ENCODE measurements at places on chromosomes 11 and 22.
A peak's percentile ranks its signal among the peaks of the same experiment; 100 is the strongest.

DNA sequence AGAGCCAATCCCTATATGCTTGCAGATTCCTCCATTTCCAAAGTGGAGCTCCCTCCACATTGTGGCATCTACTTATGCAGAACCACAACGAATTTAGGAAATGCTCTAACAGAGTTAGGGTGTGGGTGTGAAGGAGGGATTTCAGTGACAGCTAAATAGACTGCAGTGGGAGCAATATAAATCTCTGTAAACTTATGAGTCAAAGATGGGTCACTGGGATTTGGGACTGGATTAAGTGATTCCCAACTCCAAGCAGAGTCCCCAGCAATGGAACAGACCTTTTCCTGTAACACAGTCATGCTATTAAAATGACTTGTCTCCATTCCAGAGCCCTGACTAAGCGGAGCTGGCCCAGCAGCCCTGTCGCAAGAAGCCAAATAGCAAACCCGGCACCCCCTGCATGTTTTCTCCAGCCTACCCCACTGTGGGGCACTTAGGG lies 36.6 kb downstream of the RPL27A start:
- DNase-seq = peak; percentile 70

DNA sequence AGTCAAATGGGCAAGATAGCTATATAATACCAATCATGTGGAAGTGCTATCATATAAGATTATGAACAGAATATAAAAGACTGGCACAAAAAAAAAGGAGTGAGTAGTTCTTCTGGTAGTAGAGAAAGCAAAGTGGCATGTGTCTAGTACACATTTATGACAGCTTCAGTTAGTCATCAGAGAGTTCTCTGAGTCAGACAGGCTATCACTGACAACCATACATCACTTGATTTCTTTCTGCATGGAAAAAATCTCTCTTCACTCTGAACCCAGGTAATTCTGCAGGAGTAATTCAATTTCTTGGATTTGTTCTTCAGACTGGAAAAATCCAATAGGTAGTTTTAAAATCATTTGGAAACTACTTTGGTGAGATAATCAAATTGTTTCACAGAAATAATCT lies 286.8 kb upstream of the ANO3 start:
- no peak for DNase-seq

- DNase-seq = no peak
Measured at GRCh38 chr11:12195768-12196167, 85.4 kb downstream of the MICAL2 start.

- DNase-seq = no peak
Measured at GRCh38 chr11:94018721-94019120, 2.4 kb upstream of the HEPHL1 start.

- DNase-seq = no peak
Measured at GRCh38 chr11:107666911-107667613, 44.8 kb downstream of the SLN start.

- peak; percentile 74 for DNase-seq
Measured at GRCh38 chr22:41576877-41577276, 12.8 kb downstream of the PMM1 start.

DNA sequence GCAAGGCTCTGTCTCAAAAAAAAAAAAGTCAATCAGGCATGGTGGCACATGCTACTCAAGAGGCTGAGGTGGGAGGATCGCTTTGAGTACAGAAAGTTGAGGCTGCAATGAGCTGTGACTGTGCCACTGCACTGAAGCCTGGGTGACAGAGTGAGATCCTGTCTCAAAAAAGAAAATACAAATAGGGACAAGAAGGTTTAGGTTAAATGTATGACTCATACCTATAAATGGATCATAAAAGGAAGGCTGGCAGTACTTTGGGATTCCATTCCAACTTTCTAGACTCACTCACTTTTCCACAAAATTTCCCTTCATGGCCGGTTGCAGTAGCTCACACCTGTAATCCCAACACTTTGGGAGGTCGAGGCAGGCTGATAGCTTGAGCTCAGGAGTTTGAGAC lies 25.6 kb upstream of the OSBP start:
- DNase-seq = no peak

DNA sequence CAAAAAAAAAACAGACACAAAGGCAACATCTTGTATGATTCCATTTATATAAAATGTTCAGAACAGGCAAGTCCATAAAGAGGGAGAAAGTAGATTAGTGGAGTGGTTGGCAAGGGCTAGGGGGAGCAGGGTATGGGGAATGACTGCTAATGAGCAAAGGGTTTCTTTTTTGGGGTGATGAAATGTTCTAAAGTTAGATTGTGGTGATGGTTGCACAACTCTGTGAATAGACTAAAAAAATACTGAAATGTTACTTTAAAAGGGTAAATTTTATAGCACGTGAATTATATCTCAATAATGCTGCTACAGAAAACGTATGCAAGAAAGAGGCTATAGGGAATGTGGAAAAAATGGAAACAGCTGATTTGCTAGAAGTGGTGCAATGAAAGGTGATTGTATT lies 155.1 kb downstream of the TENM4 start:
- DNase-seq = no peak

DNA sequence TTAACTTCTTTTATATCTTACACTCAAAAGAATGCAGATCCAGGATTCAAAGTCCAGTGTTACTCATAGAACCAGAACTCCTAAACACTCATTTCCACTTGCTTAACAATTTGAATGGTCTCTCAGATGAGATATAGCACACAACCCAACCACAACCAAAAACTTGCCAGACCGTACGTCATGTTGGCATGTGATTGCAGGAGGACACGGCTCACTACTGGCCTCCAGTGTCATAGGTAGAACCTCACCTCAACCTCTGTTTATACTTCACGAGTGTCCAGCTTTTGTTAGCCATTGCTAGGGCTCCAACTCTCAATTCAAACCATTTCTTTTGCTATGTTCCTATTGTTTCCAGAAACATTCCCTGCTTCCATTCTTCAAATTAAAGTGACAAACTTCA lies 58.5 kb upstream of the PDGFD start:
- DNase-seq = no peak

GRCh38 chr22:42443240-42444076 lies 11.3 kb upstream of the NFAM1 start:
- no peak for DNase-seq

DNA sequence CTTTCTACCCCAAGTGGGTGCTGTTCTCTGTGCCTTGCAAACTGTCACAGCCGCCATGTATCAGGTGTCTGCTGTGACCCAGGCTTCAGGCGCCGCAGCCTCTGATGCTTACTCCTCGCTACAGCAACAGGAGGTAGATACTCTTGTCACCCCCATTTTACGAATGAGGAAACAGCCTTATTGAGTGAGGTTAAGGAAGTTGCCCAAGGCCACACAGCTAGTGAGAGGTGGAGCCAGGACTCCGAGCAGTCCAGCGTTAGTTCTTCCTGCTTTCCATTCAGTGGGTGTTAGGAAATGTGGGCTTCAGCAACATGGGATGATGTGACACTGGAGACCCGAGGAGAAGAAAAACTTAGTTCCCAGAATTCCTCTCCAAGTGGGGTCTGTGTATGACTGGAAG lies 14.3 kb downstream of the RNF215 start:
- no peak for DNase-seq

DNA sequence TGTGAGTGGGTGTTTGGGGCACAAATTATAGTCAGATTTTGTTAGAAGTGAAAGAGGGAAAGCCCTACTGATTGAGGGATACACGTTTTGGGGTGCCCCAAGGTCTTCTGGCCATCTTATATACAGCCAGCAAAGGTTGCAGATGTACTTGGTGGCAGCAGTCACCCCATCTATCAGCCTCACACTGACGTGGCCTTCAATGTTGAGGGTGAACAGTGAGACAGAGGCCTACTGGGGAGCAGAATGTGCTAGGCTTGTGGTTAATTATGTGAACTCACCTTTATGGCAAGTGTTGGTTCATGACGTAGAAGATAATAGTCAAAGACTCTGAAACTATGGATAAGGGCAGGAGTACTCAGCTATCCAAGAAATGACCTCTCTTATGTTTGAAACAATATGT lies 121.2 kb downstream of the TRIM44 start:
- no peak for DNase-seq

DNA sequence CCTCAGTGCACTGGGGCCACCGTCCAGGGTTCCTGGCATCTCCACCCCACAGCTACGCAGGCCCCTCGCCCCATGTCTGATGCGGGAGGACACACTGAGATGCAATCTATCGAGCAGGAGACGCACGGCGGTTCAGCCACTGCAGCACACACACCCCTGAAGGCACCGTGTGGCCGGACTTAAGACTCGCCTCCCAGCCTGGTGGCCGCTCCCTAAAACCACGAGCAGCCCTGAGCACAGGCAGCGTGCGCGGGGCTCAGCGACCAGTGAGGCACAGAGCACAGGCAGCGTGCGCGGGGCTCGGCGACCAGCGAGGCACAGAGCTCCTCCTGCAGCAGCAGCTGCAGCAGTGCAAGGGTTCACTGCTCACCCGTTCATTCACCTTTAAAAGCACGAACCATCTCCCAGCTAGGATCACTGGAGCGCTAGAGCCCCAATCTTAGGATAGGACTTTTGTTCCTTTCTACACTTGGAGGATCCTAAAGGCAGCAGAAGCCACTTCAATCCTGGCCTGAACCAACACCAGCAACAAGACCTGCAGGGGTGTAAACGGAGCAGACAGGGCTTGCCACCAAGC lies 31.4 kb downstream of the TOLLIP start:
- DNase-seq = no peak

- peak; percentile 28 for DNase-seq
Measured at GRCh38 chr22:31451709-31452571, 37.7 kb downstream of the EIF4ENIF1 start.

DNA sequence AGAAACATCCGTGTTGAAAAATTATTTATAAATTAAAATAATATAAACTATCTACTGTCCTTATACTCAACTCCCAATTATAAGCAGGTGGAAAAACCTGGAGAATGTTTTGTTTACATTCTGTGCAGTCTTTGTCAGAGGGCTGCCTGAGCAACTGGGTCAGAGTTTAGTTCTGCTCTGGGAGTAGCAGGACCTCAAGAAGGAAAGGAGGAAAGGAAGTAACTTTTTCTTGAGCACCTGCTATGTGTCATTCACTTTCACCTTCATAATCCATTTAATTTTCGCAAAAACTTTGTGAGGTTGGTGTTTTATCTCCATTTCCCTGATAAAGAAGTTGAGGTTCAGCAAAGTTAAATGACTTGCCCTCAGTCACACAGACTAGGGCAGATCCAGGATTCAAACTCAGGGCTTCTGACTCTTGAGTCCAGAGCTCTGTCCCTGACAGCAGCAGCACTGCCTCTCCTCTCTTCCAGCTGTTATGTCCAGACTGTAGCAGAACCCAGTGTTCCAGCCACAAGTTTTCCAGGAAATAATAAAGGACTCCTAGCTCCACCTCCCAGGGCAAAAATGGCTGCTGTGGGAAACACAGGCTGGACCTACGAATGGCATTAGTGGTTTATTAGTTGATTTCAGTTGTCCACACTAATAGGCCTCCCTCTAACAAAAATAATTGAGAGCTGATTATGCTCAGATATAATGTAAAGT lies 6.4 kb downstream of the CD3E start:
- DNase-seq = peak; percentile 11

GRCh38 chr11:3894128-3894731 lies 38.8 kb downstream of the STIM1 start:
- DNase-seq = no peak

GRCh38 chr11:70176940-70177689 lies 26.0 kb upstream of the FADD start:
- DNase-seq = no peak

GRCh38 chr22:37290737-37291136 lies 8.4 kb downstream of the CYTH4 start:
- no peak for DNase-seq

DNA sequence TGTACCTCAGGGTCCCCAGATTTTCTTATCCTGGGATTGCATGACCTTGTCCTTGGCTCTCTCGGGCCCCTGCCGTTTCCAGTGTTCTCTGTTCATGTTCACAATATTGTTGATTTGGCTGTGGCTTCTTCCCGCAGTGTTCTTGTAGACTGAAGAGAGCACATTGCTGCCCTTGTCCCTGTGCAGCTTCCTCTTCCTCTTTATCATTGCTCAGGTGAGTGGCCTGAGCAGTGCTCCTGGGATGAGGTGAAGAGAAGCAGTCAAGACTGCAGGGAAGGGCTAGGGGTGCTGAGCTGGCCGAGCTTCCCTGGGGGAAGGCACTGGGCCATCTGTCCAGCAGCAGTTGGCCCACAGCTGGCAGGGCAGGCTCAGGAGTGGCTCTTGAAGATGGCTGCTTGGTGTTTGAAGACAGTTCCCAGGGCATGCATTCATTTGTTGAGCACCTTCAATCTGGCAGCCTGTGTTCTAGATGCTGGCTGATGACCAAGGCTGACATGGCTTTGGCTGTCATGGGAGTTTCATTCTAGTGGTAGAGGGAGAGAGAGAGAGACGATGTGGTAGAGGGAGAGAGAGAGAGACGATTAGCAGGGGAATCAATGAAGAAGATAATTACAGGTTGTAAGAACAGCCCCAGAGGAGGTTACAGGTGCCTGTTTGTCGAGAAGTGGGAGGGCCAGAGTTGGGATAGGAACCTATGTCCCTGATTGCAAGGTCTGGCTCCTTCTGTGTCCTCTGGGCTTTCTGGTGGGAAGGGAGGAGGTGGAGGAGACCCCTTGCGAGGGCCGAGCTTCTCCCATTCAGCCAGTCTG lies 17.4 kb downstream of the BMAL1 start:
- DNase-seq = no peak

- DNase-seq = no peak
Measured at GRCh38 chr11:82792822-82793569, 59.3 kb upstream of the FAM181B start.

GRCh38 chr11:93689240-93689639 lies 27.8 kb downstream of the CEP295 start:
- no peak for DNase-seq

DNA sequence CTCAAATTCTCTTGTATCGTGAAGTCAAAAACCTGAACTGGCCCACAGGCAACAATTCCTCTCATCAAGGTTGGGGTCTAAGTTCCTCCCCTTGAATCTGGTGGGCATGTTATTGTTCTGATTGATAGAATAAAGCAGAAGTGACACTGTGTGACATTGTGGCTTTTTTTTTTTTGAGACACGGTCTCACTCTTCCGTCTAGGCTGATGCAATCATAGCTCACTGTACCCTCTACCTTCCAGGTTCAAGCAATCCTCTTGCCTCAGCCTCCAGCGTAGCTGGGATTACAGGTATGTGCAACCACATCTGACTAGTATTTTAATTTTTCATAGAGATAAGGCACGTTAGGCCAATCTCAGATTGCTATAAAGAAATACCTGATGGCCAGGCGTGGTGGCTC lies 8.9 kb upstream of the PELI3 start:
- no peak for DNase-seq

DNA sequence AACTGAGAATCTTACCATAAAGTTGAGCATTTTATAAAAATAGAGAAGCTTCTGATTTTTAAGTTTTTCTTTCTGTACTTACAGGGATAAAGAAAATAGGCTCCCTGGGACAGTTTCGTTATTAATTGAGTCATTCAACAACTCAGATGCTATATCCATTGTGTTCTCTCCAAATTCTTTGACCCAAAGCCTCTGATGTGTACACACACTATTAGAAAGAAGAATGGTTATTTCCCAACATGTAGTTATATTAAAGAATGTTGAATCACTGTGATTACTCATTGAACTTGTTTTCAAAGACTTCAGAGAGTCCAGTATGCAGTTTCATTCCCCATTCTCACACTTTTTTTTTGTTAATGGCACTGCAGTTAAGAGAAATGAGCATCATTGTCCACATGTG lies 734.3 kb upstream of the ARHGAP42 start:
- no peak for DNase-seq
